ENCODE measurements at places on chromosomes 7 and 10.

GRCh38 chr7:147833557-147833956 lies 757.0 kb upstream of the C7orf33 start:
- no peak for DNase-seq

DNA sequence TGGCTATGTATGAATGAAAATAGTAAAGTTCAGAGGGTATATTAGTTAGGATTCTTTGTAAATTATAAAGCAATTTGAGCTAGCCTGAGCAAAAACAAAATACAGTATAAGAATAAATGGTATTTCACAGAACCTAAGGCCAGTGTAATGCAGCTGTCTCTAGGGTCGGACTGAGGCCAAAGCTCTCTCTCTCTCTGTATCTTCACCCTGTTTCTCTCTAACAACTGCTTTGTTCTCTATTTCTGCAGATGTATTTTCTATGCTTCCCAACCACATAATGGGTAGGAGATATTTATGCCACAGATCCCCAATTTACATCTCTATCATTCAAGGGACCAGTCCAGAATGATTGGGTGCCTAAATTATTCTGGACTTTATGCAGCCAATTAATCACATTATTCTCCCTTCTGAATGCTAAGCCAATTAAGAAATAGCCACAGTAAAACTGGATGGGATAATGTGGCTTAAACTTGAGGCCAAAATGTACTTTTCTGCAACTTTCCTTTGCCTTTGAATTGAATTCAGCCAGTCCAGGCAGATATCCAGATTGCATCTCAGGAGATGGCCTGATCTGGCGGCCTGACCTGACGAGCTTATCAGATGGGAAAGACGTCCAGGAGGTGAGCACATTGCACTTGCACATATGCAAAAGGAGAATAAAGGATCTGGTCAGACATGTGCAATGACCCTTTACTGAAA lies 24.6 kb upstream of the IMMP2L start:
- no peak for DNase-seq

DNA sequence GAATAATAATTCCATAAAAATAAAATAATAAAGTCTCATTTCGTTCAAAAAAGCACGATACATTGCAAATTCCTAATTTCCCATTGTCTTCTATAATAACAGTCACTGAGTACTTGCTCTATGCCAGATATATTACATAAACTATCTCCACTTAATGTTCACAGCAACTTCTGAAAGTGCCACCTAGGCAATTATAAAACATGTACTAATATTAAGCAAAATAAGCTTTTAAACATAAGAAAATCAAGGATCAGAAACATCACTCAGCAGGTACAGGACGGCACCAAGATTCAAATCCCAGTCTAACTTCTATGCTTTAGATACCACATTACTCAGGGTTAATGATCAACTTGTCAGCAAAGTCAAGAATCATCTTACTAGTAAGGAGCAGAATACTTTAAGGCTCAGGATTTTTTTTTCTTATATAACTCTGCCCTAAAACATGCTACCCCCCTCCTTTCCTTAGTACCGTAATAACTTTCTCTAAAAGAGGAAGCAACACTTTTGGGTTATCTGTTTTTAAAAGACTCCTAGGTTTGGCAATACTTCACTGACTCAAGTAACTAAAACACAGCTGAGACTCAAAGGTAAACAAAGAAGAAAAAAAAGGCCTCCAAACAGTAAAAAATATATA lies 51.3 kb downstream of the USP6NL start:
- DNase-seq, result no peak

GRCh38 chr7:136403591-136403990 lies 426.4 kb upstream of the MTPN start:
- DNase-seq, result no peak

GRCh38 chr7:142440906-142441411 lies 183.1 kb upstream of the PRSS58 start:
- no peak for DNase-seq

GRCh38 chr10:57962839-57963238 lies 304.9 kb downstream of the IPMK start:
- DNase-seq, result no peak

GRCh38 chr7:122468945-122469344 lies 164.4 kb upstream of the FEZF1 start:
- DNase-seq, result no peak
